Retina (tissue), 1 donor: ENCODE measurements at places on chromosomes 1 and 21.

- DNase-seq = no peak
Measured at GRCh38 chr1:182990413-182991144, 32.6 kb upstream of the LAMC1 start.

- no peak for DNase-seq
Measured at GRCh38 chr1:224594851-224595250, 21.3 kb upstream of the CNIH3 start.

GRCh38 chr1:59375321-59376220 lies 78.7 kb downstream of the FGGY start:
- DNase-seq = no peak

GRCh38 chr1:230189341-230189740 lies 122.3 kb downstream of the GALNT2 start:
- no peak for DNase-seq

DNA sequence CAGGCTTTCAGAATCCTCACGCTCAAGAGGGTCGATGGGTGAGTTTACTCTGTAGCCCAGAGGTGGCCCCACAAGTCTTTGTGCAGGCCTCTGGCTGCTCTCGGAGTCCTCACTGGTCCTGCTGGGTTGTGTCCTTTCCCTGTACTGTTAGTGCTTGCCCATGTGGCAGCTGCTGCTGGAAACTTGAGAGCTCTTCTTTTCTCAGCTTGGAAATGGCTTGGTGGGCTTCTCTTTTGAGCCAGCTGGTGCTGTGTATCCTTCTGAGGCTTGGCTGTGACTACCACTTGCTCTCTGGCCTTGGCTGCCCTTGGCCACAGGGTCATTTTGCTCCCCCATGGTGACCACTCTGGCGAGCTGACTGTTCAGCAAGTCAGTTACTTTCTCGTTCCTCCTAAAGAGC lies 82.2 kb upstream of the LMO4 start:
- DNase-seq = no peak
